Left lung (tissue), 14 donors: ENCODE measurements at places on chromosomes 12 and 14. TPM values are rescaled to one million over a fixed set of nuclear protein-coding genes. Genes with fewer than 3 reads are reported as not detected.

TCL1B gene
- total RNA-seq = not detected

DNA sequence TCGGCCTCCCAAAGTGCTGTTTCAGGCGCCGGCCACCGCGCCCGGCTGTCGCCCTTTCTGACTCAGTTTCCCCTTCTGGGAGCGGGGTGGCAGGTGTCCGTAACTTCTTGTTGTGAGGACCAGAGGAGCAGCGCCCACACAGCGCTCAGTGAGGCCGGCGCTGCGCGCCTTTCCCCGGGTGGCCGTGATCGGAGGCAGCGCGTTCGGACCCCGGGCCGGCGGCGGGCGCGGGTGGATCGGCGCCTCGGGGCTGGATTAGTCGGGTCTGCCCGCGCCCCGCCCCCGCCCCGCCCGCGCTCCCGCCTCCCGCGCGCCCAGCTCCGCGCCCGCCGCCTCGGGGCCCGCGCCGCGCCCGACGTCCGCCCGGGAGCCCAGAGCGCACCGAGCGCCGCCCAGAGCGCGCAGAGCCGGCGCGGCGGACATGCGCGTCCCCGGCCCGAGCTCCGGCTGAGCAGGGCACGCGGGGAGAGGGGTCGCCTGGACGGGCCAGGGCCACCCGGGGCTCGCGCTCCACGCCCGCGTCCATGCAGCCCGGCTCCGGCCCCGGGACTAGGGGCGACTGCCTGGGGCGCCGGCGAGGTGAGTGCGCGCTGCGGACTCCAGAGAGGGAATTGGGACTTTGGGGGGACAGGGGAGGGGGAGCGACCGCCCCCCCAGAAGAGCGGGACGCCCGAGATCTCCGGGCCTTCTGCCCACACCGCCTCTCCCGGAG is 50.6 kb downstream of the LRCOL1 start:
- DNase-seq = peak; percentile 63

TAMALIN gene
- total RNA-seq = 63.7 TPM

GRCh38 chr14:93949511-93950075 is 22.4 kb downstream of the FAM181A start:
- no peak for DNase-seq

DNA sequence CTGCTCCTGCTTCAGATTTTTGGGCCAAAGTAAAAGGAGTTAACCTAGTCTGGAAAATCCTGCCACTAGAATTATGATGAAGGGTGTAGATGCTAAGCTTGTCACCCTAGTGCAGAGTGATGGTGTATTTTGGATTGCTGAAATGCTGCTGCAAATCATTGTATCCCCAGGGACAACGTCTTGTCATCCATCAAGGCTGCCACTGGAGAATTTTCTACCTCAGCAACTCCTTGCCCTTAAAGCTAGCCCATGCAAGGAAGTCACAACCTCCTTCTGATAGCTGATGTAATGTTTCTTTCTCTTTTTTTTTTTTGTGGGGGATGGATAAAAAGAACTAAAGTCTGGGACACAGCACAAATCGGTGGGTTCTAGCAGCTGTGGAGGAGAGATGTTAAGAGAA is 139.4 kb upstream of the FRMD6 start:
- DNase-seq = no peak

- DNase-seq = no peak
Measured at GRCh38 chr12:20199780-20200179, 168.6 kb upstream of the PDE3A start.

DNA sequence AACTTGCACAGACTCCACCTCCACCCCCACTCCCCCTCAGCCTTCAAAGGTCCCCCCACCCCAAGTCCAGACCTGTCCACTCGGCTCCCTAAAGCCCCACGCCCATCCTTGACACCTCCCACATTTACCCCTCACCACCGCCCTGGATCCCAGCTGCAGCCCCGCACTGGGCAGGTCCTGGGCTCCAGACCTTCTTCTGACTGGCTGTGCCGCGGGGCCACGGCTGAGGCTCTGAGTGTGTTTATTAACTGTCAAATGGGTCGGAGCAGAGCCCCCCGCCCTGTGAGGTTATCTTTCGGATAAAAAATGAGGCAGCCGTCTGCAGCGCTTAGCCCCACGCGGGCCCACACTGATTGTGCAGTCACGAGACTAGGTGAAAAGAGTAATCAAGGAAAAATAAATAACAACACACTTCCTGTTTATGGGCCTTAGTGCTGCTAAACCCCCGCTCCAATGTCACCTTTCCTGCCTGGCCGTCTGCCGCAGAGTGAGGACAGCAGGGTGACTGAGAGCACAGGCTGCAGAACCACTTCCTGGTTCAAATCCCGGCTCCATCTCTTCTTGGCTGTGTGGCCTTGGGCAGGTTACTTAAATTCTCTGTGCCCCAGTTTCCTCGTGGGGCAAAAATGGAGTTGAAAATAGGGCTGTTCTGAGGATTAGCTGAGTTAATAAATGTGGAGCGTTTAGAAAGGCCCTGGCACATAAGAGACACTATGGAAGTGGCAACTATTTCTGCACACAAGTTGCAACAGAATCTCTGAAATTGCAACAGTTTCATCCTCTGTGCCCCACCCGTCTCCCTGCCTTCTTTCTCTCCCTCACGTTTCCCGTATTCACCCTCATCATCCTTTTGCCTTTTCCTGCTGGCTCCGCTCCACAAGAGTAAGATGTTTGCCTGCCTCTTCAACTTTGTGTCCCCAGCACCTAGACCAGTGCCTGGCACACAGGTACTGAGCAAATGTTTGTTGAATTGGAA is 9.4 kb downstream of the SETD1B start:
- DNase-seq = no peak

DNA sequence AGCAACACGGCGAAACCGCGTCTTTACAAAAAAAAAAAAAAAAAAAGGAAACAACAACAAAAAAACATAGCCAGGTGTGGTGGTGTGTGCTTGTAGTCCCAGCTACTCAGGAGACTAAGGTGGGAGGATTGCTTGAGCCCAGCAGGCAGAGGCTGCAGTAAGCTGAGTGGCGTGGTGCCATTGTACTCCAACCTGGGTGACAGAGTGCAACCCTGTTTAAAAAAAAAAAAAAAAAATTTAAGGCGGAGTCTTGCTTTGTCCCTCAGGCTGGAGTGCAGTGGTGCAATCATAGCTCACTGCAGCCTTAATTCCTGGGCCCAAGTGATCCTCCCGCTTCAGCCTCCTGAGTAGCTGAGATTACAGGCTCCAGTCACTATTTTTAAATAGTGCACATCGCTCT is 18.2 kb upstream of the FIGNL2 start:
- DNase-seq = no peak

- DNase-seq = no peak
Measured at GRCh38 chr14:34034447-34035176, 83.7 kb upstream of the EGLN3 start.

MUCL1 gene
- 1.8 TPM for total RNA-seq

- no peak for DNase-seq
Measured at GRCh38 chr14:36515105-36515593, 4.9 kb downstream of the NKX2-1 start.

DNA sequence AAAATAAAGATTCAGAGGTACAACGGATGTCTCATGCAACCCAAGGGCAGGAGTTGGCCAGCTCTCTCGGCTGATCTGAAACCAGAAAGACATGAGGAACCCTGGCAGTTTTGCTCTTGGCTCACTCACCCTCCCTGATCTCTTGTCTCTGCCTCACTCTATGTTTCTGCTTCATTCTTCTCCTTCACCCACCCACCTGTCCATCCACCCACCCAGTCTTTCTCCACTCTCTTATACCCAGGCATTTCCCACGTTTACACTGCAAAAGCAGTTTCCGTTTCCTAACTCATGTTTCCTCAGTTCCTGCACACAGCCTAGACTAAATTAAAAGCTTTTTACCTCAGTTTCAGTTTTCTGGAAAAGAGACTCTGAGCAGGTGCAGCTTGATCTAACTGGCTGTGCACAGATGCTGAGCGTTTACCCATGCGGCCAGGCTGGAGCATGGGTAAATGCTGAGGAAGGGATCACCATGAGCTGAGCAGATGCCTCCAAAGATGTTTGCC is 157.6 kb downstream of the PRKCH start:
- no peak for DNase-seq
